ENCODE measurements at places on chromosomes 7 and 10. TPM values are rescaled to one million over a fixed set of nuclear protein-coding genes. Genes with fewer than 3 reads are reported as not detected.

- DNase-seq, result no peak
- H3K4me1 ChIP-seq, result no peaks in the 10 kb centered on the region
- H3K4me3 ChIP-seq, result no peak overlapping the region
- no peaks in the 10 kb centered on the region for H3K36me3 ChIP-seq
Measured at GRCh38 chr7:23715099-23715498, 5.1 kb downstream of the STK31 start.

GRCh38 chr10:79021331-79021907, 47.3 kb upstream of the ZMIZ1 start:
- no peak overlapping the region for H3K4me3 ChIP-seq
- H3K27ac ChIP-seq, result no peak overlapping the region
- no peaks in the 10 kb centered on the region for H3K36me3 ChIP-seq
- no peak for DNase-seq

DNA sequence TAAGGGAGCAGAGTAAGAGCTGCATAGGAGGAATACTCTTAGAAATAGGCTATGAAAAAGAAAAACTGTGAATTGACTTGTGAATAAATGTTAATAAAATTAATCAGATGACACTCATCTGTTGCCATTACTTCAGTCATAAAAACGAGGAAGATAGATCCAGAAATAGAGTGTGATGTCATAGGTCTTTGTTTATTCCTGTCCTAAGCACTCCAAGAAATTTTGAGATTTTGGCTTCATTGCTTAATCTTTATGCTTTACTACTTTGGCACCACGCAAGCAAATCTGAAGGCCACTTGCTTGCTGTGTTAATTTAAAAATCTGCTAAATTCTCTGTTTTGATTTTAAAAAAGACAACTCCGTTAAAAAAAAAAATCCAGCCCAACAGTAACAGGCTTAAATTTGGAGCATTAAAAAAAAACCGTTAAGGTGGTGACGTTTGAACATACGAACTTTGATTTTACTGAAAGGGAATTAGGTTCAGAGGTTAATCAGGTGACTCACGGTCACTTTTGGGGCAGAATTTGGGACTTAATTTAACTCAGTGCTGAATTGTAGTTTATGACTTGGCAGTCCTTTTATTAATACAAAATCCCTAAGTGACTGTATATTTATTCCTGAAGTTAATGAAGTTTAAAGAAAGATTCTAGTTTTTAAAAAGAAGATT, 3.4 kb downstream of the IFRD1 start:
- H3K4me3 ChIP-seq, result no peak overlapping the region
- H3K27me3 ChIP-seq, result no peaks in the 10 kb centered on the region
- H3K27ac ChIP-seq, result no peak overlapping the region
- H3K4me1 ChIP-seq, result peaks cover 26% of the 10 kb centered on the region
- DNase-seq, result no peak

DNA sequence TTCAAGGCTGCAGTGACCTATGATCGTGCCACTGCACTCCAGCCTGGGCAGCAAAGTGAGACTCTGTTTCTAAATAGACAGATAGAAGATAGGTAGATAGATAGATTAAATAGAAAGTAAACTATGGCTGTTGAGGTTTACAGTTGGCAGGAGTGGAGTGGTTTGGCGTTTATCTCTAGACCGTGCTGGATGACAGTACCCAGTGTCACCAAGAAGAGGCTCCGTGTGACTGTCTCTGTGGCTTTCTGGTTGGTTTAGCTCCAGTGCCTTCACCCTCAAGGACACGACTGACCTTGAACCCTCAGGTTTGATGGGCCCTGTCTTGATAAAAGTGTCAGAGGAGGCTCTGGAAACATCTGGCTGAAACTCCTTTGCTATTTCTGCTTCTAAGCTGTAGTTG, 31.7 kb downstream of the CHST12 start:
- no peaks in the 10 kb centered on the region for H3K27me3 ChIP-seq
- H3K27ac ChIP-seq, result peak overlapping the region; percentile 24
- no peak overlapping the region for H3K4me3 ChIP-seq
- H3K36me3 ChIP-seq, result peaks cover 8% of the 10 kb centered on the region
- no peak for DNase-seq
- H3K4me1 ChIP-seq, result no peaks in the 10 kb centered on the region

DNA sequence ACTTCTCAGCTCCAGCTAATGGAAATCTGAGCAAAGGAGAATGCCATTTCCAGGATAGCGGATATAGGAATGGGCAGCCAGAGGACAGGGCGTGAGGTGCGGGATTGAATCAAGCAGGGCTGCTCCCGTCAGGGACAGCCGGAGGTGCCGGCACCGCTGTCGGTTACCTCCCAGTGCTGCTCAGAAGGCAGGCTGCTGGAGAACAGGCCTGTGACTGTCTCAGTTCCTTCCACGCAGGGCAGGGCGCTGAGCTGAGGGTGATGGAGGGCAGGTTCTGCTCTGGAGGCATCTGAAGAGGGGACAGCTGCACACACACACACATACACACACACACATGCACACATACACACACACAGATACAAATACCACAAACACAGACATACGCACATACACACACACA, 111.1 kb downstream of the DOCK1 start:
- no peaks in the 10 kb centered on the region for H3K36me3 ChIP-seq
- no peak overlapping the region for H3K27ac ChIP-seq

DNA sequence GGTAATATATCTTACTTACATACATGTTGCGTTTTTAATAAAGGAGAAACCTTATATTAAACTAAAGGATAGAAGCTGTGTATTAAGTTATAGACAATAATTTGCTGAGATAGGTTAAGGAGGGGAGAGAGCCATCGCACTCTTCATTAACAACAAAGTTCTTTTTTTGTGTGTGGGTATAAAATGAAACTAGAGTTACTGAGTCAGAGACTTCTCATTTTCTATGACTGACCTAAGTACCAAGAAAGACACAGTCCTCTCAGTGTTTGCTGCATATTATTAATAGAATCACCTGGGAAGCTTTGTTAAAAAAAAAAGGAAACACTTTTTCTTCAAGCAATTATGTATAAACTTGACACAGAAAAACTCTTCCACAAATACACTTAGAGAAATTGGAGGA, 31.4 kb downstream of the FEZF1 start:
- H3K4me1 ChIP-seq, result no peaks in the 10 kb centered on the region
- no peaks in the 10 kb centered on the region for H3K27me3 ChIP-seq
- H3K27ac ChIP-seq, result no peak overlapping the region
- no peaks in the 10 kb centered on the region for H3K36me3 ChIP-seq

GRCh38 chr10:8767591-8767990, 713.1 kb downstream of the GATA3 start:
- H3K36me3 ChIP-seq, result no peaks in the 10 kb centered on the region
- peaks cover 6% of the 10 kb centered on the region for H3K27me3 ChIP-seq
- no peak overlapping the region for H3K4me3 ChIP-seq
- DNase-seq, result no peak
- H3K4me1 ChIP-seq, result peaks cover 6% of the 10 kb centered on the region
- H3K27ac ChIP-seq, result no peak overlapping the region

GRCh38 chr7:50868426-50869100, 85.9 kb upstream of the GRB10 start:
- no peaks in the 10 kb centered on the region for H3K4me1 ChIP-seq
- no peak overlapping the region for H3K4me3 ChIP-seq
- peaks cover 3% of the 10 kb centered on the region for H3K27me3 ChIP-seq
- H3K27ac ChIP-seq, result no peak overlapping the region

GRCh38 chr10:49647554-49647953, 31.9 kb upstream of the C10orf53 start:
- peaks cover 6% of the 10 kb centered on the region for H3K4me1 ChIP-seq
- H3K27me3 ChIP-seq, result peaks cover 6% of the 10 kb centered on the region
- H3K27ac ChIP-seq, result no peak overlapping the region
- H3K4me3 ChIP-seq, result no peak overlapping the region
- DNase-seq, result no peak
- H3K36me3 ChIP-seq, result no peaks in the 10 kb centered on the region

DNA sequence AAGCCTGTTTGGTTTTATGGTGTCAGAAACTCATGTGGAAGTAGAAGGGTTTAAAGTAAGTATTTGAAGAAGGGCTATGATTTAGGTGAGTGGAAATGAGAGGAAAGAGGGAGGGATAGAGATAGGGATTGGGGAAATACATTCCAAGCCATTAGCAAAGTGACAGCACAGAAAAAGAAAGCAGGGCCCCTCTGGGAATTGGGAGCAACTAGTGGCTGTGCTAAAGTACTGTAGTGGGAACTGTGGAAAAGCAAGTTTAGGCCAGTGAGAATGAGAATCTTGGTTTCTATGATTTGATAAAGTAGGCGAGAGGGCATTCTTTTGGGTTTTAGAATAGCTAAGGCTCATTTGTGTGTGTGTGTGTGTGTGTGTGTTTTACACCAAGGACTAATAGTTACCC, 5.0 kb downstream of the PRKG1 start:
- peaks cover 6% of the 10 kb centered on the region for H3K4me1 ChIP-seq
- H3K4me3 ChIP-seq, result no peak overlapping the region
- H3K27ac ChIP-seq, result no peak overlapping the region
- peaks cover 28% of the 10 kb centered on the region for H3K27me3 ChIP-seq

The TRPV6 gene
- not detected for total RNA-seq

The AP4M1 gene
- 10.4 TPM for total RNA-seq

The CDK14 gene
- 0.84 TPM for total RNA-seq

The WDFY4 gene
- total RNA-seq, result 0.09 TPM

The INHBA gene
- not detected for total RNA-seq

The CPN1 gene
- not detected for total RNA-seq

The SUN3 gene
- total RNA-seq, result not detected

Measured in activated CD4-positive, alpha-beta T cell treated with anti-CD3 and anti-CD28 coated beads for 36 hours (primary cell).